ENCODE measurements at places on chromosomes 12 and 14. TPM values are rescaled to one million over a fixed set of nuclear protein-coding genes. Genes with fewer than 3 reads are reported as not detected.

KRT71 gene
- polyA plus RNA-seq, result not detected

DNA sequence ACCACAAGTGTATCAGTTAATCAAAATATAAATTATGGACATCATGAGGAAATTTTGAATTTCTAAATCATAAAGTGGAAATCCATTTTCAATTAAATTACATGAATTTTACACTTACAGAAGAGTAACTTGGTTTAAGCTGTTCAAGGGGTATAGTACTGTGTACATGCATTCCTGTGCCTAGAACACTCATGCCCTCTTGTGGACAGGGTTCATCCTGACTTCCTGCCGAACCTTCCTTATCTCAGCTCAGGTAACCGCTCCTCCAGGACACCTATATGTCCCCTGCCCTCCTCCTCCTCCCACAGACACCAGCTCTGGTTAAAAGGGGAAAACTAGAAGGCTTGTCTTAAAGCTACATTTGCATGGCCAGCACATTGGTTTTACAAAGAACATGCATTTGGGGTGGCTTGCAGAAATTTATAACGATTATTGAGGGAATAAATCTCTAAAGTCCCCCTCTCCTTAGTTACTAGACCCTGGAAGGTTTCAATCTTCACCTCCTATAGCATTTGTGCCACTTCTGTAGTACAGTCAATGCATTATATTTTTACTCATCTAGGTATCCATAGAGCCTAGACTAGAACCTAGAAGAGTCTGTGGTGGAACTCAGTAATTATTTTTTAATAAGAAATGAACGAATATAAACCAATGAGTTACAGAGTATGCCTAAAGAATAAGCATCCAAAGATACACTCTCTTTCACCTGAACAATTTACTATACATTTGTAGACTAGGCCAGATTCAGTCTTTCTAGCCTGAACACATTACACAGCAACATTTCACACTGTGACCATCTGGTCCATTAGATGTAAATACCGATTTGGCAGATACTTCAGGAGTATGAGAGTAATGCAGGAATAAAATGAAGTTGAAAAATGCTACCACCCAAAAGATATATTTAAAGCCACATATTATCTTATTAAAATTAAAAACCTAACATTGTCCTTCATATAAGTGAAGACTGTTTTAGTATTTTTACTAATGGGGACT lies 345.6 kb downstream of the PAWR start:
- peak; percentile 28 for DNase-seq

- no peak for DNase-seq
These were observed 51.3 kb downstream of the JAG2 start for GRCh38 chr14:105117257-105117646.

GRCh38 chr12:114920771-114921554 lies 237.0 kb upstream of the TBX3 start:
- DNase-seq, result no peak

GRCh38 chr14:63852817-63853731 lies at the start of gene SYNE2:
TSS of gene SYNE2 (plus strand) at chr14:63853004. CDS start at chr14:63909149, 56,145 bp downstream.
- no peak for DNase-seq

DNA sequence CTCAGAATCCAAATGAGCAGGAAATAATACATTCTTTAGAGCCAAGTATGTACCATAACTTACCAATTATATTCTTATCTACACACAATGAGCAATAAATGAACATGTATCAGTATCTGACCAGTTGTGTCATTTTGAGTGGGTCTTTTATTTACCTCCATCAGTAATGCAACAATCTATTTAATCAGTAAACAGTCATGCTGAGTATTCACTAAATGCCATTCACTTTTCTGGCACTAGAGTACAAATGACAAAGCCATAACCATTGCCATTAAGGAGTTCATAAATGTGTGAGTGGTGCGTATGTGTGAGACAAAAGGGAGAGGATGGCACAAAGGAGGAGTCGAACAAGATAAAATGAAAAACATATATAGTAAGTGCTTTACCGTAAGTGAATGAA lies 1.5 kb upstream of the STRAP start:
- no peak for DNase-seq

GRCh38 chr12:107221913-107222312 lies 128.6 kb upstream of the CRY1 start:
- no peak for DNase-seq

GRCh38 chr14:62347562-62348011 lies 585.4 kb downstream of the SNAPC1 start:
- DNase-seq, result no peak

FIGNL2 gene
- polyA plus RNA-seq, result not detected

GRCh38 chr12:6539314-6539682 lies 5.0 kb downstream of the GAPDH start:
- no peak for DNase-seq

GRCh38 chr14:35419429-35419841 lies 14.9 kb upstream of the NFKBIA start:
- no peak for DNase-seq

TMEM119 gene
- polyA plus RNA-seq, result not detected

- DNase-seq, result no peak
These were observed 71.9 kb downstream of the DYRK2 start for GRCh38 chr12:67720351-67720856.

KRT79 gene
- 0.09 TPM for polyA plus RNA-seq

DNA sequence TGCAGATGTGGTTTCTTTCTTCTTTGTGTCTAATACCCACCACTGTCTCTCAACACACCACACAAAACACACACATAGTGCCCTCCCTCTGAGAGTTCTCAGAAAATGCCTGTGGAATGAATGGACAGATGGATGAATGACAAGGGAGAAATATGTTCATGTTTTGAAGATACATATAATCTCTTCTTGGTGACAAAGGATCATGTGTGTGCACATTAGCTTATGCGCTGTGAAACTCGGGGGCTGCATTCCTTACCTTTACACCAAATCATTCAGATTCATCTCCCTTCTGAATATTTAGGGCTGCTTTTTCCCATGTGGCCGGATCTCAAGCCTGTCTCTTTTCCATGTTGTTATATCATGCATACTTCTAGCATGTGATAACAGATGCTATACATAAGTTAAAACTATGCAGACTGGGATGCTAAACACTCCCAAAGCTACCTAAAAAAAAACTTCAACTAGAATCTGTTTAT lies 111.4 kb downstream of the EPS8 start:
- DNase-seq, result no peak

DNA sequence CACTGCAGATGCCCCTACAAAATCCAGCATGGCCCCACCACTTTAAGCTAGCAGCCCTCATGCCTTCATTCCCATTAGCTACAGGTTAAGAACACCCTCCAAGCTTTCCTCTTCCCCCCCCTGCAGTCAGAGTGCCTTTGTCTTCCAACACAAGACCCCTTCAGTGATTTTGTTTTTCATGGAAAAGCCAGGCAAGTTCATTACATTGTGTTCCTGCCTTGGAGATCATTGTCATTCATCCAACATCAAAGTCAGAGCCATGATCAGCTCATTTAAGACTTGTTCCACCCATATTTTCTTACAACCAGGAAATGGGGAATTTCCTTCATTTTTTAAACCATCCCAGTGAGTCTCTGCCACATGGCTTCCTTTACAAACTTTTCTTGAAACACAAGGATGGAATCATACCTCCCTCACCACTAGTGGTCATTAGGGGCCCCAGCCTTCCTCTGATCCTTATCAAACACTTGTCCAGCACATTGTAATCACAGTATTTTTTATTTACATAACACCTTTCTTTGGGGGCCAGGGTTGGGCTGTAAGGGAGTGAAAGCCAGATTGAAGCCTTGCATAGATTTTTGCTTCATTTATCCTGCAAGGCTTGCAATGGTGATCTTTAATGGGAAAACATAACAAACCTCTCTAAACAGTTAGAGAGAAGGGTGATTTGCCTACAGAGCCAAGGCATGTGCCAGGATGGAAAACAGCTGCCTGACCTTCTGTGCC lies 765.3 kb downstream of the MED13L start:
- no peak for DNase-seq

KLC1 gene
- polyA plus RNA-seq, result 113 TPM

RPS6KL1 gene
- 0.69 TPM for polyA plus RNA-seq

IL31 gene
- not detected for polyA plus RNA-seq

GRCh38 chr14:89848165-89848564 lies 106.4 kb downstream of the EFCAB11 start:
- DNase-seq, result no peak

DNA sequence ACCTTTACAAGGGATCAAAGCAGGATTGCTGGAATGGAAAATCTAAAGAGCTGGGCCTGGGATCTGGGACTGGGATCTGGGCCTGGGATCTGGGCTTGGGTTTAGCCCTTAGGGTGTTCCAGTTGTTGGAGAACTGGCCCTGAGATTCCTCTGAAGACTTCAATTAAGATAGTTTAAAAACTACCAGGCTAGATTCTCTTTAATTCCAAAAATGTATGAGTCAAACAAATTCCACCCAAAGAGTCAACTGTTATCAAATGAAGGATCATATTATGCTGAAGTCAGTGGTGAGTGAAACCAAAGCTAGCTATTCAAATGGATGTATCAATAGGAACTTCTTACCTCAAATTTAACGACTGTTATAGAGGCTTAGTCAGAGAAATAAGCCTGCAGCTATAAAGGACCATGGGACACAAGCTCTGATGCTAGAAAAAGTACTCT lies 40.5 kb downstream of the LIMA1 start:
- DNase-seq, result no peak

EIF2S3B gene
- polyA plus RNA-seq, result 0.52 TPM

DNA sequence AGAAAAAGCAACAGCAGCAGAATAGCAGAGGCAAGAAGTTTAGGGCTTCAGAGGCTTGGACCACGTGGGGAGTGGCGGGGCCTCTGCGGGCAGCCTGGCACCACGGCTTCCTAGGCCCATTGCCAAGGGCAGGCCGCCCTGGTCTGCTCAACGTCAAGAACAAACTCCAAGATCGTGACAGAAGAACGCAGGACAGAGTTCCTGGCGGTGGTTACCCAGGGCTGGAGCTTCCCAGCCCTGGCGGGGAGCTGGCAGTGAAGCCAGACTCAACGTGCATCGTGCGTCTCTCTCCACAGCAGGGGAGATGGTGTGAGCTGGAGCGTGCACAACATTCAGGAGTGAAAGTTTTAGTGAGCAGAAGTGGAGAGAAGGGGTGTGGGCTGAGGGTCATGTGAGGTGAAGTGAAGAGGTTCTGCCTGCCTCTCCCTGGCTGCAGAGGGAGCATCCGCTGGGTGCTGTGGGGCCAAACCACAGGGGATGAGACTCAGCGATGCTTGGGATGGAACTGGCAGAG lies 13.9 kb upstream of the CACNA2D4 start:
- DNase-seq, result no peak

AKAP5 gene
- polyA plus RNA-seq, result 0.01 TPM

GPR135 gene
- polyA plus RNA-seq, result 0.32 TPM

- no peak for DNase-seq
These were observed 24.3 kb upstream of the RCOR1 start for GRCh38 chr14:102568115-102568614.

GRCh38 chr14:53055003-53055402 lies 98.1 kb downstream of the DDHD1 start:
- no peak for DNase-seq

G2E3 gene
- polyA plus RNA-seq, result 24.3 TPM

- DNase-seq, result no peak
These were observed 908 bp downstream of the TDP1 start for GRCh38 chr14:89956661-89957009.

- DNase-seq, result peak; percentile 69
These were observed 24.3 kb downstream of the TSPAN9 start for GRCh38 chr12:3101309-3102024.

GRCh38 chr14:68819260-68819691 lies 26.4 kb upstream of the ZFP36L1 start:
- peak; percentile 82 for DNase-seq

DNA sequence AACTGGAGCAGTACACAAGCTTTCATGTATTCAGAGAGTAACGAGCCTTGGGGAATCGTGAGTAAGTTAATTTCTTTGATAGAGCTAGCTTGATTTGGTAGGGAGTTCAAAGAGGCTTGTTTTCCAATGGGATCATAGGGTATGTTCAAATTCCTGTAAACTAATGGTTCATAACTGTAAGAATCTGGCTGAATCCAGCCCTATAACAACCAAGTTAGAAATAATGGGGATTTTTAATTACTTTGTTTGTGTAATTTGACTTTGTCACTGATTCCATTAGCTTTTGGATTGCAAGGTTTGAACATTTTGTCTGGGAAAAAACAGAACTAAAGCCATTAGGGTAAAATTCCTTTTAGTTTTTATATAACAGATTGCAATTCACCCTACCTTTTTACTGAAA lies 94.0 kb downstream of the WNK1 start:
- DNase-seq, result no peak

GRCh38 chr12:45273717-45274271 lies 57.9 kb downstream of the ANO6 start:
- peak; percentile 74 for DNase-seq

DNA sequence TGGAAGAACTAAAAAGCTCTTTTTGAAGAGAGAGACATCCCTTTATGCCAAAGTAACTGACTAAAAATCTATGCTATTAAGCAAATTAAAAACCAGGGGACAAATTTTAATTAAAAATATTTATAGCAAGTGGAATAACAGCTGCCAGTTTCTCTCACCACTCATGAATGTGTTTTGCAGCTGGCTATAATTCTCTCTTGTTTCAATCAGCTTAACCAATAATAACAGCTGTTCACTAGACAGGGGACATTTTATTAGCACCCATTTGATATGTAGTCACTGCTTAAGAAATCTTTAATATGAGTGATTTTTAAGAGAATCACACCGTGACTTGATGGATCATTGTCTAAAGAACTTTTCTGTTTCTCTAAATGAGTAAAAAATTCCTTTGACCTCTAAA lies 34.2 kb upstream of the KRR1 start:
- no peak for DNase-seq

KRT82 gene
- not detected for polyA plus RNA-seq

- DNase-seq, result no peak
These were observed 42.4 kb downstream of the DUSP16 start for GRCh38 chr12:12520273-12520672.

- no peak for DNase-seq
These were observed 209.4 kb upstream of the CRY1 start for GRCh38 chr12:107302649-107303341.

GRCh38 chr14:76742966-76743365 lies 18.3 kb upstream of the VASH1 start:
- no peak for DNase-seq
